Femur (tissue), 1 donor: ENCODE measurements at places on chromosomes 5 and 9.

- peak; percentile 23 for DNase-seq
These were observed 54.8 kb upstream of the ANGPTL2 start for GRCh38 chr9:127177231-127177630.

GRCh38 chr5:77102549-77102948, 15.5 kb upstream of the ZBED3 start:
- no peak for DNase-seq

GRCh38 chr9:118162716-118163115, 458.5 kb downstream of the TLR4 start:
- DNase-seq = no peak

GRCh38 chr9:126367616-126368015, 41.0 kb downstream of the MVB12B start:
- no peak for DNase-seq

GRCh38 chr5:116395631-116396203, 178.9 kb downstream of the SEMA6A start:
- DNase-seq = no peak

DNA sequence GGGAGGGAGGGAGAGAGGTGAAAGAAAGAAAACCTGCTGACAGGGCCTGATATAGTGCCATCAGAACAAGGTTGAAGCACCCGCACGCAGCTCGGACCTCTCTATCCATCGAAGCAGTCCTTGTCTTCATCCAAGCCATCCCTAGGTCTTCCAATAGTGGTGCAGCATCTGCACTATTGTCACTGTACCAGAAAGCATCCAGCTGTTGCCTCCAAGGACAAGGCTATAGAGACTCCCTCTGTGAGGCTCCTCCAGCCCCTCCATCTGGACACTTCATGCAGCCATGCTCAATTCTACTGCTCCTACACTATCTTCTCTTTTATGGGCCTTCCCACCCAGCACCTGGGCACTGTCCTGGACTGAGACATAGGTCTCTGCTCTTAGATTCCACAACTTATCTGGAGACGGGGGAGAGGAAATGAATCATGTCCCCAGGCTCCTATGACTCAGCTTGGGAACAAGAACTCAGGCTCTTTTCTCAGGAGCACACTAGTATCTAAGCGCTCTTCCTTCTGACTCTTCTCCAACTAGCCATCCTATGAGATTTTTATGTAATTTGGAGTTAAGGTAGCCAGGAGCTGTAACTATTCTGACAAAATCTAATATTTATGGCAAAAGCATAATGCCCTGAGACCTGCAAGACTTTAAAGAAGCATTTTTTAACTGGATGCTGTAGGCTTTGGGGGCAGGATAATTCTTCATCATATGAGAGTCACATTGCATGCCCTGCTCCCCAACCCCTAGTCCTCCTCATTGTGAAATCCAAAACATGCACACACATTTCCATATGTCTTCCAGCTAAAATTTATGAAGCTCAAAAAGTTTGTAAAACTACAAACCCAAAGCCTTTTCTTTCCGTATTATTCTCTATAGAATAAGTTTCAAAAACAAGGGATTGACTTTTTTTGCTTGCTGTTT, 446.8 kb downstream of the CCDC171 start:
- DNase-seq = peak; percentile 22

DNA sequence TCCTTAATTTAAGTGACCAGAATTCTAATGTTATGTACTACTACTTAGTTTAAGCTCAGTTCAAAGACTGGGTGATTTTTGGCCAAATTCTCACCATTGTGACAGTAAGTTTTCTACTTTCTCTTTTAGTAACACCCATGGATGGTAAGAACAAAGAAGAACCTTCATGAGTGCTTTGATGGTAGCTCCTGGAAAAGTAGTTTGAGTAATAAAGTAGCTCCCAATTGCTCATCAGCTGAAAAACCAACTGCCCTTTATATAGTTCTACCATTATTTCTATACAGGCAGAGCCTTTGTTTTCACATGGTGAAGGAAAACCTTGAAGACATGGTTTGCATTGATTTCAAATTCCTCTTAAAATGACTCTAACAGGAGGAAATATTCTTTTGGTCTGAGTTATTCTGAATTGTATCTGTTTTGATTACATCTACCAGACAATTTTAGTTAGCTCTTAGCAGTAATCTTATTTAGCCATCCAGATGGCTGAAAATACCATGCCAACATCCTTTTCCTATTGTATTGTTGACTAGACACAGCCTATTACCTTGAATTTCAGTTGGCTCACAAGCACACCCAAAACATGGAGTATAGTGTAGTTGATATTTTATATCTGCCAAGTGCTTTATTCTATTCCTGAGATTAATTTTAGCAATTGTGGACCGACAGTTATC, 23.7 kb upstream of the STARD4 start:
- DNase-seq = no peak

GRCh38 chr9:121272401-121272948, 4.5 kb downstream of the GSN start:
- DNase-seq = no peak

DNA sequence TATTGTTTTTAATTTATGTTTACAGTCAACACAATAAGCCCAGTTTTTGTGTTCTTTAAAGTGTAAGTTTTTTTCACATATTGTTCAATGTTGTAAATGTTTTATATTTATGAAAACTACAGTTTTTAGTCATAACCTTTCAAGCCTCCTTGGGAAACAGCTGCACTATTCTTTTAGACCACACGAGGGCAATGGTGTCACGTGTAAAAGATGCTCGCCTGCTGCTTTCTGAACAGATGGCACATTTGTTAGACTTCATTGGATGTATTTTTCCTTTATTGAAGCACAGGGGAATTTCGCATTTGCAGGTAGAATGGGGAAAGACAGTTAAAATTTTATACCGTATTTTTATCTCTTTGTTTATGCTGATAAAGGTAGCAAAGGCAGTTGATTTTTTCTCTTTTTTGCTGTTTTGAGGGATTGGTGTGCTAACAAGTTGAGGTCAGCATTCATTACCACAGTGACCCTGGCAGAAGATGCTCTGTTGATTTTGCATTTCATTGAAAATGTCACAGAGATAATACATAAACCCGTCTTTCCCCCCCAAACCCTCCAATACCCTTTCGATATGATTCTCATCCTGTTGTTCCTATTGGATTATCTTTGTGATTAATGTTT, 59.0 kb downstream of the MAT2B start:
- peak; percentile 69 for DNase-seq

GRCh38 chr9:136726118-136726517, 13.7 kb downstream of the DIPK1B start:
- DNase-seq = no peak
